ENCODE measurements at places on chromosomes 2 and 18. TPM values are rescaled to one million over a fixed set of nuclear protein-coding genes. Genes with fewer than 3 reads are reported as not detected.

GRCh38 chr2:169964740-169965139, 137.5 kb downstream of the UBR3 start:
- no peaks in the 10 kb centered on the region for H3K27me3 ChIP-seq
- peaks cover 30% of the 10 kb centered on the region for H3K36me3 ChIP-seq
- no peak overlapping the region for H3K27ac ChIP-seq

DNA sequence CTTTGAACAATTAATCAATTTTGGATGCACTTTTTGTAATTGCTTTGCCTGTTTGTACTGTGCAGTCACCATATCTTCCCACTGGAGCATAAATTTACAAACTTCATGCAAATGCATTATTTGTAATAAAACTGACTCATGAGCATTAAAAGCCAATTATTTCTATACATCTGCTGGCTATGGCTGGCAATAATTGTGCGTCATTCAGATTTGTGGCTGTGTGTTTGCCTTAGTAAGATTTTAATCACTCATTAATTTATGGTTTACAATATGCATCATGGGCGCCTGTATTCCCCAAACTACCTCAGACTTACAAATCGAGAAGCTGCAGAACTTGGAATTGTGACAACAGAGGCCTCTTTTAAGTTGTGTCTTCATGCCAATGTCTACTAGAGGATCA, 132.4 kb upstream of the TRIB2 start:
- H3K27ac ChIP-seq = no peak overlapping the region
- H3K4me1 ChIP-seq = peaks cover 13% of the 10 kb centered on the region
- H3K36me3 ChIP-seq = no peaks in the 10 kb centered on the region
- H3K4me3 ChIP-seq = no peak overlapping the region

DNA sequence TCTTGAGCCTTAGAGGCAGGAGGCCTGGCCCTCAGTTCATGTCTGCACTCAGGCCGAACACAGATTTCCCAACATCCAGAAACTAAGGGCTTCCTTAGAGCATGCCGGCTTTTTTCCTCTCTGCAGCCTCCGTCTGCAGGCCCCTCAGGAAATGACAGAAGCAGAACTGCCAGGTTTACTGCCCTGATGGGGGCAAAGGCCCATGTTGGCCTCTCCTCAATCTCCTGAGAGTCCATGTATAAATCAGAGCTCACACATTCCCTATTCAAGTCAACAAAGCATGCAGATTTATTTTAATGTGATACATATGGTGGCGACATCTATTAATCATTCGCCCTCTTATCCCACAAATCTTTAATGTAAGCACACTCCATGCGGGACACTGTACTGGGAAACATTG, 475.6 kb upstream of the HS6ST1 start:
- no peaks in the 10 kb centered on the region for H3K36me3 ChIP-seq
- DNase-seq = no peak
- H3K27me3 ChIP-seq = no peaks in the 10 kb centered on the region
- no peak overlapping the region for H3K4me3 ChIP-seq
- no peak overlapping the region for H3K27ac ChIP-seq
- H3K4me1 ChIP-seq = no peaks in the 10 kb centered on the region

- no peaks in the 10 kb centered on the region for H3K27me3 ChIP-seq
- DNase-seq = no peak
- no peak overlapping the region for H3K4me3 ChIP-seq
- peaks cover 38% of the 10 kb centered on the region for H3K36me3 ChIP-seq
- peak overlapping the region; percentile 92 for H3K27ac ChIP-seq
- peaks cover 46% of the 10 kb centered on the region for H3K4me1 ChIP-seq
Measured at GRCh38 chr2:237942513-237942899, 24.3 kb upstream of the UBE2F start.

DNA sequence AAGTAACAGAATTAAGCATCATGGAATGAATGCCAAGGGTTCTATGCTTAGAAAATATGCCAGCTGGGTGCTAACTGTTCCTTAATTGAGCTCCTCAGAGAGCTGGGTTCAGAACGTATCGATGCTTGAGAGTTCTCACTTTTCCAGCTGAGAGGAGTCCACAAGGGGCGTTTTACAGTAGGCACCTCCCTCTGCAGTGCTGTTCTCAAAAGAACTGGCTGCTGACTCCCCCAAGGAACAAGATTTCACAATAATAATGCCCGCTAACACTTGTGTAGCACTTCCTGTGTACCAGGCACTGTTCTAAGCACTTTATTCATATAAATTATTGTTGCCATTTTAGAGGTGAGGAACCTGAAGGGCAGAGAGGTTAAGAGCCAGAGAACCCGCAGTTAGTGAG, 18.1 kb upstream of the TMEM237 start:
- no peak overlapping the region for H3K27ac ChIP-seq
- no peak overlapping the region for H3K4me3 ChIP-seq
- no peaks in the 10 kb centered on the region for H3K36me3 ChIP-seq
- peaks cover 17% of the 10 kb centered on the region for H3K27me3 ChIP-seq

Gene KIF1A
- 0.97 TPM for total RNA-seq

Gene MAB21L4
- total RNA-seq = not detected

Gene PLA2R1
- not detected for total RNA-seq
